CD4-positive, alpha-beta memory T cell (primary cell): ENCODE measurements at places on chromosomes 4 and X.

DNA sequence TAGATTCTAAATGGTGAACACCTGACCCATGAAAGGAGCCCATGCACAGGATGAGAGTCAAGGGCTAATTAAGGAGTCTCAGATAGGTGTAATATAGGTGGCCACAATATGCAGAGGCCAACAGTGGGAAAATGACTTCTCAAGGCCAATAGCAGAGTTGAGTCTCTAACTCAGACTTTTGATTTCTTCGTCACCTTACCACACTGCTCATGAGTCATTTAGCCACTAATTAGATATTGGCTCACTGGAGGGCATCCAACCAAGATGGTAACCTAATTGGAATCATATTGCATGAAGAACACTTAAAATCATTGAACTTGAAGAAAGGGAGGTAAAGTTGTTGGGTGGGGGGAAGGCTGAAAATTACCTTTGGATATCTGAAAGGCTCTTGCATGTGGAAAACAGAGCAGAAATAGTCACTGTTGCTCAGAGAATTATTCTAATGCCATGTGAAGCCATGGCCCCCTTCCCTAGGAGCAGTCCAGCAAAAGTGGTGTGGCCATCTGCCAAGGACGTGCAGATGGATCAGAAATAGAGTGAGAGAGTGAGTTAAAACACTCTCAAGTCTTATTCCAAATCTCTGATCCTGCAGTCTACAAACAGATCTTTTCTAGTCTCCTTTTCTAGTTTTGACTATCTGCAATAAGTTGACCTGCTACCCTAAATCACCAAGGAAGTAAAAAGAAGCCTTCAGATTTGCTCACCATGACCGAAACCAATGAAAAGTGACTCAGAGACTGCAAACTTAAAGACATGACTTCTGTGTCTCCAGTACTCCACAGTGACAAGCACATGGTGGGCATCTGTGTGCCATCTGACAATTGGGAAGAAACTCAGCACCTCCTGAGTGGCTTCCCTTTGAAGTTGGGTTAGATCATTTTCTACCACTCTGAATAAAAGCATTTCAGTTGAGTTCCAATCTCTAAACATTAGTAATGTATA lies 93.9 kb upstream of the C1QTNF7 start:
- DNase-seq: no peak

- no peak for DNase-seq
These were observed 22.2 kb downstream of the RAB9A start for GRCh38 chrX:13711141-13711540.

DNA sequence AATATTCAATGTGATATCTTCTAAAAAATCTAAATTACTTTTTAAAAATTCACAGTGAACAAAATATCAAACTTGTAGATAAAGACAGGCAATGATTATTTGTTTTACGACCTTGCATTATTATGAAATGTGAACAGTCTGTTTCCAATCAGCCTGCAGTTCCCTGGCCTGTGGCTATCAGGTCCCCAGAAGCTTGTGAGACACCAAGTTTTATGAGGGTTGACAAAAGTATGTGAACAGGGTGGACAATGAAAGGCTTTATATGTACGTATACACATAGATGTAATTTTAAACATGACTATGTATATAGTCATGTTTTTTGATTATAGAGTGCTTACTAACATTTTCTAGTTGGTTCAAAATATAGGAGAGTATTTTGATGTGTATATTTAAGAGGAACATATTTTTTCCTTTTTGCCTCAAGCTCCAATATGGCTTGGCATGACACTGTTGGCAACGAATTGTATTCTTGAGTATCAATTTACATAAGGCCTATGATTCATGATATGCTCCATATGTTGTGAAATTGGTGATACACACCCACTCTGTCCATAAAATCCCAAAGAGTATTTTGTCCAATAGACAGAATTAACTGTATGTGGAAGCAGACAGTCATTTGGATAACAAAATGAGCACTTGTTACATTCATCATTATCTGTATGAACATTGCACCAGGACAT lies 55.7 kb downstream of the BTC start:
- DNase-seq: no peak

- DNase-seq: peak; percentile 26
These were observed 234.1 kb downstream of the DHRSX start for GRCh38 chrX:2266445-2267349.

DNA sequence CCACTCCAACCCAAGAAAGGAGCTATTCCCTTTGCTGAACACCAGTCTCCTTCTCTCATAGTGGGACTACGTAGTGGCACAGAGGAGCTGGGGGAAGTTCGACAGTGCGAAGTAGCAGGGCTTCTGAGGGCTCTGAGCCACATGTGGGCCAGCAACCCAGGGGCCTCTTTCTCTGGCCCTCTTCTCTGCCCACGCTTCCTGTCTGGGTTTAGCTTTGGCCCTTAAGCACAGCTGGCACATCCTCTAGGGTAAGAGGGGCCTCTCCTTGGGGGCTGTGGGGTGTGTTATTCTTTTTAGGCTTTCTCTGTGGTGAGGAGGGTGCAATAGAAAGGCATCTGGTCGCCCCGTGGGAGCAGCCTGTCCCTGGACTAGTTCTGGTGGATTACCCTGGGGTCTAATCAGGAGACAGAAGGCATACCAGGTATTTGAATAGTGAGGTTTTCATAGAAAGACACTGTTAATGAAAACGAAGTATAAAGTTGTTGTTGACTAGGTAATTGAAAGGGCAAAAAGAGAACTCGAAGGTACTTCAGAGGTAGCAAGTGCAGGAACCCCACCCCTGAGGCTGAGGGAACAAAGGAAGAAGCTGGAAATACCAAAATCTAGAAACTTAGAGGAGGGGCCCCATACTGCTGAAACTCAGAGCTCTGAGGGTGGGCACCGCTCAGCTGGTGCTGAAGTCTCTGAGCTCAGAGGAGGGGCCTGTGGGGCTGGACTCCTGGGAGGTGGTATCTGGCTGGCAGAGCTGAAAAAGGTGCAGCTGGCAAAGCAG lies 151.9 kb upstream of the RPS6KA3 start:
- DNase-seq: no peak

GRCh38 chr4:108611365-108611764 lies 9.0 kb upstream of the RPL34 start:
- DNase-seq: no peak

- DNase-seq: no peak
These were observed 1.1 kb downstream of the RPS6KA6 start for GRCh38 chrX:84186603-84187532.
